ENCODE measurements at places on chromosomes 4 and X.

DNA sequence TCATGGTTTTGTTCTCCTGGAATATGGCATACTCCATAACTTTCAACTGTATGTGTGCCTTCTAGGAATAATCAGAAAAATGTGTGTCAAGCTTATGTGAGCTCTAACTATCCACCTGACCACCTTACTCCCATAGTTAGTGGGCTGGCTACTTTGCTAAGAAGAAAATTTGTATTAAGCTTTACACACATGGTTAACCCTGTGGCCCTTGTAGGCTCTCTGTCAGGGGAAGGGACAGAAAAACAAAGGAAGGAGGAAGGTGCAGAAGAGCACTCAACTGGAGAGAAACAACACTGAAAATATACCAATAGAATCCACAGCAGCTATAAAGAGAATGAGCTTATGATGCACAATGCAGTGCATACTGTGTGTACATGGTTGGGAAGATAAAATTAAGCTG lies 84.6 kb downstream of the PPP3CA start:
- DNase-seq, result no peak

GRCh38 chrX:13764765-13765164 lies 30.2 kb downstream of the OFD1 start:
- peak; percentile 24 for DNase-seq

- DNase-seq, result no peak
Observed at GRCh38 chrX:40094900-40095582, 2.7 kb downstream of the BCOR start.

GRCh38 chrX:72461766-72462165 lies 110.9 kb downstream of the HDAC8 start:
- DNase-seq, result no peak

DNA sequence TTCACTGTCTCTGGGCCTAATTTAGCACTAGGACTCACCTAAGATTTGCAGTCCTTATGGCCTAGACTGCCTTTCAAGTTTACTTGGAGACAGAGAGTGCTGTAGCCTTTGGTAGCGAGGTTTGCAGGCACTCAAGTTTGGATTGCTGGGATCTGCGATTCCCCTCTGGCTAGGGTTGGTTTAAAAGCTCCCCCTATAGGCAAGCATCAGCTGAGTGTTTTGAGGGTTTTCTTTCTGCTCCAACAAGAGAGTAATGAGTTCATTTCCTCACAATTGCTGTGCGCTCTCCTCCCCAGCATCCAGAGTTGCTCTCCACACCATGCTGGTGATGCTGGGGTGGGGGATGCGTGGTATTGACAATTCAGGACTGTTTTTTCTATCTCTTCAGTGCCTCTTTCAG lies 206.9 kb downstream of the GLUD2 start:
- no peak for DNase-seq

Data from SK-N-DZ (cell line).